ENCODE measurements at places on chromosomes 3 and 15.
A peak's percentile ranks its signal among the peaks of the same experiment; 100 is the strongest.

DNA sequence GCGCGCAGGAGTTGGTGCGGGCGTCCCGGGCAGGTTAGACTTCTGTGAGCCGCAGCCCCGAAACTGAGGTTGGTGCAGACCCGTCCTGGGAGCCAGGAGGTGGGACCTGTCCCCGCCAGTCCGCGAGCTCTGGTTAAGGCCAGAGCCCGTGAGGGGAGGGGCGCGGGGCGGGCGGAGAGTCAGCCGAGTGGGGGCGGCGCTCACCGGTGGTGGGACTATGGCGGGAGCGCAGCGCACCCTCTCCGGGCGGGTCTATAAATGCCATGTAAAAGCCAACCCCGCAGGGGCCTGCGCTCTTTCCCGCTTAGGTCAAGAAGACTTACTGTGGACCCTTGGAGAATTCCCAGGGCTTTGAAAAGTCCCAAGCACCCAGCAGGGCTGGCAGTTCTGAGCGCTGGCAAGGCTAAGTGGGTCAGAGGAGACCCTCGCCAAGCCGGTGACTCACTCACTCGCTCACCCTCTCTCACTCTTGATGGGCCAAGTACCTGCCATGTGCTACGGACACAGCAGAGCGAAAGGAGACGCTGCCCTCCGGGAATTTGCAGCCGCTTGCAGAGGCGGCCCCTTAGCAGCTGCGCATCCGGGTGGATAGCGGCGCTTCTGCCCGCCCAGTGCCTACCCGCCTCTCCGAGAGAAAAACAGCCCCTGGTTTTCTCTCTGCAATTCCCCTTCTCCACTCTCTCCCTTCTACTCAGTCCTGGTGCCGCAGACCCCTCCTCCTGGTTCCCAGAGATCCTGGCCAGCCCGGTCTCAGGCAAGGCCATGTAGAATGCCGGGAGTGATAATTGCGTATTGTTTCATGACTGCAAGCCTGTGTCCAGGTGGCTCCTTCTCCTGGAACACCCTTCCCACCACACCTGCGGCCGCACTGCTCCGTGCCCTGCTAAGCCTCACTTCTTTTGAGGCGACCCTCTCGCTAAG, at the start of gene ALDH1L1:
Gene ALDH1L1 (minus strand): TSS at position 110 of the 921 bp plus-strand sequence. CDS start 19,607 bp downstream, outside the sequence.
- DNase-seq: peak; percentile 42

DNA sequence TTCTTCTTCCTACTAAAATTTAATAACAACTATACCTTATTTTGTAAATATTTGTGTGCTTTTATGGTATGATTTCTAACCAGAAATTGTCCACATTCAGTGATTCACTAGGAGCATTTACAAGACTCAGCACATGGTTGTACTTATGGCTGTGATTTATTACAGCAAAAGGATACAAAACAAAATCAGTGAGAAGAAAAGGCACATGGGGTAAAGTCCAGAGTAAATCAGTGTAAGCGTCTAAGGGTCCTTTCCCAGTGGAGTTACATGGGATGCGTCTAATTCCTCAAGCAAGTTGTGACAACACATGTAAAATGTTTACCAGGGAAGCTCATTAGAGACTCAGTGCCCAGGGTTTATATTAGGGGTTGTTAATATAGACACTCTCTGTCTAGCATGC, 31.1 kb downstream of the RNF13 start:
- no peak for DNase-seq

GRCh38 chr15:60264088-60264487, 133.7 kb downstream of the ANXA2 start:
- no peak for DNase-seq

DNA sequence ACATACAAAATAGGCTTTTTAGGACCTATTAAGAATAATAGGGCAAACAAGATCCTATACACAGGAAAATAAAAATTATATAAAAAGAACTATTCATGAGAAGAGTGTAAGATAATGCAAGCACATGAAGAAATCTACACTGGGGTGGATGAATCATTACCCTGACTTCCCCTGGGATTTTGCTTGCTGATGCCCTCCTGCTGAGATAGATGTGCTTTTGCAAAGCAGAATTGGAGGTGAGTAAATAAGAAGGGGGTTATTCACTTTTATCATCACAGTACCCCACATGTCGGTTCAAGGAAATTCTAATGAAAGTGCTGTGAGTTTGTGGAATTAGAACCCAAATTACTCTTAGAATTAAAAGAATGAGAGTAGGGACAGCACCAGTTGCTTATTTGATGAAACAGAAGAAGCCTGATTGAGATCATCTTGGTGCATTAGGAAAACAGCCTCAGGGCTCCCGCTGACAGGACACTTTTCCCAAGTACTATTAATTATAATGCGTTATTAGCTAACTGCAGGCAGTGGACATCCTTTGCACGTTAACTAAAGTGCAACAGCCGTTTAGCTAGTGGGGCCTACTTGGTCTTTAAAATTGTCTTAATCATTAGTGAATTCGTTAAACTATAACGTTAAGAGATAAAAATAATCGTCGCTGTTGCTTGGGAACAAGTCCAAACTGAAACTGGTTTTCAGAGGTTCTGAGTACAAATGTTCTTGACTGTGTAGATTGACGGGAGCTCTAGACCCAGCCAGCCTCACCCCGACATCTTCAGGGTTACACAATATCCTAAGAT, 48.4 kb downstream of the SLC2A2 start:
- no peak for DNase-seq

DNA sequence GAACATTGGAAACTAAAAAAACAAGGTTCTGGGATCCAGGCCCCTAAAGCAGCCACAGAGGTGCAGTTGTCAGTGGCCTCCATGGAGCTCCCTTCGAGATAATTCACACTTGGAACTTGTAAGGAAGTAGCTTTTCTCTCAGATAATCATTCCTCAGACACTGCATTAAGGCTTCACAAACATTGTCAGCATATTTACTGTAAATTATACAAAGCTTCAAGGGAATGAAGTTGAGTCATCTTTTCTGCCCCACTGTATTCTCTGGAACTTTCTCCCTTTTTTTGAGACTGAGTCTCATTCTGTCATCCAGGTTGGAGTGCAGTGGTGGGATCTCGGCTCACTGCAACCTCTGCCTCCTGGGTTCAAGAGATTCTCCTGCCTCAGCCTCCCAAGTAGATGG, 7.1 kb downstream of the BLOC1S6 start:
- DNase-seq: no peak

GRCh38 chr3:113533534-113533892, 1.2 kb downstream of the SIDT1 start:
- no peak for DNase-seq

- no peak for DNase-seq
These were observed 29.3 kb downstream of the MAP2K5 start for GRCh38 chr15:67571648-67572415.

DNA sequence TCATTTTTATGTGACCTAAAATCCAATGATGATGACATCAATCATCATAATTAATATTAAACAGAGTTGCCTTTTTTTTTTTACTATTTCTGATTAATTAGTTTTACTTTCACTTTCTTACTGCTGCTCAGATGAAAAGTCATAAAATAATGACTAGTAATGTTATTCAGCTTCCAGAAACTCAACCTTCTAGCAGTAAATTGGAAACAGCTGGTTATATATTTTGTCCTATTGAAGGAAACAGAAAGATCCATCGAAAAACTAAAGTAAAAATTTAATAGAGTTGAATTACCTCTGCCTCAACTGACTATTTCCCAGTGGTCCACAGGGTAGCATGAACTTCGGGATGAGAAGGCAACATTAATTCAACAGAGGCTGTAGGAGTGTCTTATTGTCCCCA, 107.1 kb upstream of the PTX3 start:
- DNase-seq: no peak

- DNase-seq: no peak
These were observed 108.3 kb downstream of the SLC49A4 start for GRCh38 chr3:122903171-122903570.

DNA sequence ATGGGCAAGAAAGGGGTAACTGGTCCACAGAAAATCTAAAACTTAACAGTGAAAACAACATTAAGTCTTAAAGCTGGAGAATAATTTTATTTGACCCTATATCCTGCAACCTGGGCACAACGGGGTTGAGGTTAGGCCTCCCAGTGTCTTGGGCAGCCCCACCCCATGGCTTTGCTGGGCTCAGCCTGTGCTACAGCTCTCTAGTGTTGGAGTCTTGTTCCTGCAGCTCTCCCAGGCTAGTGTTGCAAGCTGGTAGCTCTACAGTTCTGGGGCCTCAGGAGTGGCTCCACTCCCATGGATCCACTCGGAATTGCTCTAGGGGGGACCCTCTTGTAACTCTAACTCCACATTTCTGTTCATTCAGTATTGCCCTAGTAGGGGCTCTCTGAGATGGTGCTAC, 24.9 kb upstream of the GNB4 start:
- DNase-seq: no peak

- DNase-seq: no peak
These were observed 128.4 kb downstream of the XXYLT1 start for GRCh38 chr3:195142519-195142918.

- DNase-seq: no peak
These were observed 181.9 kb upstream of the KBTBD8 start for GRCh38 chr3:66816090-66816761.

Measured in neural crest cell (in vitro differentiated cells).